ENCODE measurements at places on chromosomes 12 and 14.

DNA sequence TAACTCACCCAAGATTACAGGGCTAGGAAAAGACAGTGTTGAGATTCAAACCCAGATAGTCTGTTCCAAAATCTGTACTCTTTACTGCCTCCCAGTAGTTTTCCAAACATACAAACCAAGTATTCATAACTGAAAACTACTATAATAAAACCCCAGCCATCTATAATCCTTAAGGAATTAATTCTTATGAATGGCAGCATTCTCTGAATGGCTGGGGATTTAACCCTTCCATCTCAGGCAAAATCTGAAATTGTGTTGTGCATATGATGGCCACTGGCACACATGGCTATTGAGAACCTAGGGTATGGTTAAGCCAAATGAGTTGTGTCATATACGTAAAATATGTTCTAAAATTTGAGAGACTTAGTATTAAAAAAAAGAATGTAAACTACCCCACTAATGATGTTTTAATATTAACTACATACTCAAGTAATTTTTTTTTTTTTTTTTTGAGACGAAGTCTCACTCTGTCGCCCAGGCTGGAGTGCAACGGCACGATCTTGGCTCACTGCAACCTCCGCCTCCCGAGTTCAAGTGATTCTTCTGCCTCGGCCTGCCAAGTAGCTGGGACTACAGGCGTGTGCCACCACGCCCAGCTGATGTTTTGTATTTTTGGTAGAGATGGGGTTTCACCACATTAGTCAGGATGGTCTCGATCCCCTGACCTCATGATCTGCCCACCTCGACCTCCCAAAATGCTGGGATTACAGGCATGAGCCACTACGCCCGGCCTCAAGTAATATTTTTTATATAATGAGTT, 16.7 kb downstream of the PPP1R13B start:
- DNase-seq, result no peak

GRCh38 chr12:31477687-31478086, 113.2 kb downstream of the DENND5B start:
- DNase-seq, result no peak

DNA sequence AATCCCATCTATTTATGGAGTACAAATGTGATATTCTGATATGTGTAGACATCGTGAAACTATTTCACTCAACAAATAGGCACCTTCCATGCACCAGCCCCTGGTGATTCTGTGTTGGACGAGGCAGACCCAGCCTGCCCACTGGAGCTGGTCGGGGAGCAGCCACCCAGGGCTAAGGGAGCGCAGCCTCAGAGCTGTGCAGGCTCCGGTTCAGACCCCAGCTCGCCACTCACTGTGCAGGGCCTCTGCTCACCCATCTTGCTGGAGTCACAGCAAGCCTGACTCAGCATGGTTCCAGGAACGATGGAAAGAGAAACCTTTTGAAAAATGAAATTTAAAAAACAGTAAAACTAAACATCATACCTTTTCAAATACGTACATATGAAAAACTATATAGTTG, 52.3 kb upstream of the BCL11B start:
- no peak for DNase-seq

DNA sequence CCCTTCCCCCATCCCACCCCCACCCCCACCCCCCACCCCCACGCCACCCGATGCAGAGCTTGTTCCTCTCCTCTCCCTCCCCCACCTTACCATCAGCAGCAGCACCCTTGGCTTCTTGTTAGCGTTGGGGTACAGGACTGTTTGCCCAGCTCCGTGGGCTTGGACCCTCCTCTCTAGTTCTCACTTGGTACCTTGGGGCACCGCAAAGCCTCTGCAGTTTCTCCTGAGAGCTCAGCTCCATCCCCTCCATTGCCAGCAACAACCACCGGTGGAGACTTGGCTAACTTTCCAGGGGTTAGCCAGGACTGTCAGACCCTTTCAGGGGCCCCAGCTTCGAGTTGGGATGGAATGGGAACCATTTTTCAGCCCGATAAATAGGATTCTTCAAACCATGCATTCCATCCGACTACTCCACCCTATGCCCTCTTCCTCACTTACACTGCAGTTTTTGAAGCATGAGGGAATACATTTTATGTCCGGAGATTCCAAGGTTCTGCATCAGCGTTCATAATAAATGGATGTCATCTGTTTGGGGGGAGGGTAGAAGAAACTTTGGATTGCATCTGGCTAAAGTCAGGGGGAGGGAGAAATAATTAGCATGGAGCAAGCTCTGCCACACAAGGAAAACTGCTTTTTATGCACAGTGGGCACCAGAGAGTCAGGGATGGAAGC, 1.1 kb downstream of the SCN8A start:
- no peak for DNase-seq

DNA sequence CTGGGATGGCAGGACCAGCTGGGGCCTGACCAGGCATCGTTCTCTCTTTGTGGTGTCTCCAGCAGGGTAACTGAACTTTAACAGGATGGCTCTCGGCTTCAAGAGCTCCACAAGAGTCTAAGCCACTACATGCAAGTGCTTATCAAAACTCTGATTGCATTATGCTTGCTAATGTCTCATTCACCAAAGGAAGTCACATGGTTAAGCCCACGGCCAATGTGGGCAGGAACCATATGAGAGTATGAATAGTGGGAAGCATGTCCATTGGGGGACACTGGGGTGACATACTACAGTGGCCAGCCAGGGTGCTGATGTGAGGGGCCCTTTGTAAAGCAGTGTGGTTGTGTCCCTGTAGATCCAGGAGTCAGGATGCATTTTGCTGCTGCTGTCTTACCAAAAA, 35.0 kb upstream of the KCNA5 start:
- no peak for DNase-seq

DNA sequence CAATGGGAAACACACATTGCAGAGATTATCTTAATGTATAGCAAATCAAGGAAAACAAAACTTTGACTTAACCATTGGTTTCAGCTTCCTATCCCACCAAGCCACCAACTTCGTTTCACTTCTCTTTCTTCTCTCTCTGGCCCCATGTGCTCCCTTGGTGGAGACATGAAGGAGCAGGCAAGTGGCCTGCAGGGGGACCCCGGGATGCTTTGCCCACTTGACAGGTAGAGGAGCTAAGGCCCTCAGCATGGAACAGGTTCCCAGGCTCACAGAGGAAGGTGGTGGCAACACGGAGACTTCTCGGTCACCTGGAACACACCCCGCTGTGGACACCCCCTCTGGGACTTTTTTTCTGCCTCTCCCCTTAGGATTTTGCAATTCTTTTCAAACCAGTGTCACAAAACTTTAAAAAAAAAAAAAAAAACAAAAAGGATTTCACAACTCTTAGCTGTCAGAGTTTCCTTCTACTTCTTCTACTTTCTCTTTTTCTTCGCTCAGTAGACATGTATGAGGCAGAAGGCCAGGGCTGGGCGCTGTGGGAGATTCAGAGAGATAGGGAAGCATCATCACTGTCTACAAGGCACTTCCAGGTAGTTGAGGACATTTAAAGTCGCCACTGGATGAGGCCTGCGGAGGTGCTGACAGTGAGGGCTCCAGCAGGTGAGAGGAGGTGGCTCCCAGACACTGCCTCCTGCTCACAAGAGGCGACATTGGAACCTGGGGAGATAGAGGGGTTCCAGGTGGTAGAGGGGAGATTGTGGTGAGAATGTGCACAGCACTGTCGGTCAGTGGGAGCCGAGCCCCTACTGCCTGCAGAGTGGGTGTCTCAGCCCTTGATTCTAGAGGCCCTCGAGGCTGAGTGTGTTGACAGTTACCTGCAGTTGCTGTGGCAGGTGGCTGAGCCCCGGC, 119.6 kb downstream of the GCH1 start:
- no peak for DNase-seq

All from stimulated activated CD4-positive, alpha-beta T cell treated with anti-CD3 and anti-CD28 coated beads, Interleukin-1b, Interleukin-23, amount 100 ng/mL, for 1 hour (primary cell).